ENCODE measurements at places on chromosomes 12 and 14.

- DNase-seq, result no peak
Observed at GRCh38 chr12:50677858-50678257, 86.0 kb upstream of the ATF1 start.

DNA sequence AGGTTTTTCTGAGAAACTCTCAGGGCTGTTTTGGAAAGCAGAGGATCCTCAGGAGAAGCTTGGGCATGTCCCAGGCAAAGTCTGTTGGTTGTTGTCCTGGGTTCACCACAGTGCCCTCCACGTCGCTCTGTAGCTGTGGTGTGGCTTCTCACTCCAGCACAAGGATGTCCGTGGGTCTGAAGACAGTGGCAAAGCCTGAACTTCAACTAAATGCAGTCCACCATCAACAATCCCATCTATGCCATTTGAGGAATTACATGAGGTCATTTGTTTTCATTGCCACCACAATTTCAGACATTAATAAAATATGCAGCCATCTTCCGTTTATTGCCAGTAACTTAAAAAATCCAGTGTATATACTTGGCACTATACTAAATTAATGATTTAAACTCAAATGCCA is 272.1 kb downstream of the LRIG3 start:
- no peak for DNase-seq

- DNase-seq, result no peak
Observed at GRCh38 chr12:49233842-49234526, 30.9 kb upstream of the TUBA1C start.

DNA sequence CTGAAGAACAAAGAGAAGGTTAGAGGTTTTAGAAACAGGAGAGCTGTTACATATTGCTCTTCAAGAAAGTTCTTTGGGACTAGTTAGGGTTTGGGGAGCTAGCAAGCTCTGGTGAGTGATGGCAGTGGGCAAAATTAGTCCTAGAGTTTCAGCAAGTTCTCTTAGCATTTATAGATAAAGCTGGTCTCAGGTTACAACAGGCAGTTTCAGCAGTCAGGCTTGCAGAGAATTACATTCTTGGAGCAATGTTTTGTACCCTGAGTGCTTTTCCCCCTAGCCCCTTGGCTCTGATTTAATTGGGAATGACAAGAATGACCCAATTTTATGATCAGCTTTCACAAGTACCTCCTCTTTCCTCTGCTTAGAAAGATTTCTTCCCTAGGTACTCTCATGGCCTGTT is 21.4 kb upstream of the EID3 start:
- no peak for DNase-seq

DNA sequence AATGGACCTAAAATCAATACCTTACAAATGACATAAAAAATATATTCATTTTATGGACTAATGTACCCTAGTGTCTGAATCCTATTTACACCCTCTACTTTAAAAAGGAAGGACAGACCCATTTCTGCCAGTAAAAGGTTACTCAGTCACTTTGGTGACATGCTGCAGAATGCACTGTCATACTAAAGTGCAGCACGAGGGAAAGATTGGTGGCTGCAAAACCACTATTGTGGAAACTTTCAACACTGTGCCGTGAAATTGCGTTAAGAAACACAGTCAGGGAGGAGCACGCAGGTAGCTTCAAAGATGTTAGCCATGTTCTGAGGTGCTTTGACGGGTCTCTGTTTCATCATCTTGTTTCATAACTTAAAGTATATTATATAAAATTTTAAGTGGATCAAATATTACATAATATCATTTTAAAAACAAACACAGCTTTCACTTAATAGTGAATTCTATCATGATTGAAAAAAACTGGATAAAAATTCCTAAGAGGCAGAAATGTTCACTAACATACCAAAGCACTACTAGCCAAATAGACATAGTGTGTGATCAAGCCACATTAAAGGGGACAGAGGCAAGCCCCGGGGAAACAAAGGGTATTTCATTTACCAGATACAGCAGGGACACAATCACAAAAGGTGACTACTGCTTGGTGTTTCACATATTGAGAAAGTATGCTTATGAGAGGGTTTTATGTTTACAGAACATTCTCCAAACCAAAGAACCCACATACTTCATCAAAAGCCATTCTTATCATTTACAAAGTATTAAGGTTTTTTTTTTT is 330.8 kb upstream of the SOX5 start:
- DNase-seq, result no peak

GRCh38 chr14:24147761-24148428 is 597 bp downstream of the RNF31 start:
- DNase-seq, result no peak

GRCh38 chr14:99590746-99591555 is 13.1 kb downstream of the CCDC85C start:
- no peak for DNase-seq

DNA sequence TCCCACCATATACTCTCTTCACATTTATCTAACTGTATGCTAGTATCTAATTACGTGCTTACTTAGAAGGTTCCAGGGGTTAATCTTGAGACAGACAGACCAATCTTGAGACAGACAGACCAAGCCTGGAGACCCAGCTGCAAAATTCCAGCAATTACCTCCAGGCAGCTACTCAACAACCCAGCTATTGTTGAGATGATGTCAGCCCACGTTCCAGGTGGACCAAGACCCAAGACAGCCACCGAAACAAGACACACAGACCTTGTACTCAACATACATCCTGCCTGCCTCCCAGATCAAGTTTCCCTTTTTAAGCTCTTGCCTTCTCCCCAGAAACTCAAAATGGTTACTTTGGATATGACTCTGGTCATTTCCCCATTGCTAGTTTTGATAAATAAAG is 64.9 kb upstream of the VASH1 start:
- DNase-seq, result no peak

DNA sequence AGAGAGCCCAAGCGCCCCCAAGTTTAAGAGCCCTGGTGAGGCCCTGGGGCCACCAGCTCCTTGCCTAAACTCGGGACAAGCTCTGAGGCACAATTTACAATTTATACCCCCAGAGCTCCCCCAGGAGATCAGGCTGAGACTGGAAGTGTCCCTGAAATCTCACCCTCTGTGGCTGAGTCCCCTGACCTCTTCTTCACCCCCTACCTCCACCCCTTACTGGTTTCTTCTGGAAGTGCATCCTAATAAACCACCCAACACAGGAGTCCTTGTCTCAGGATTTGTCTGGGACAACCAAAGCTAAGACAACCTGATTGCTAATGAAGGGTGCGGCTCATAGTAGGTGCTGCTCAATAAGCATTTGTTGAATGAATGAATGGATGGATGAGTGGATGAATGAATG is 206.4 kb downstream of the BCL11B start:
- no peak for DNase-seq

DNA sequence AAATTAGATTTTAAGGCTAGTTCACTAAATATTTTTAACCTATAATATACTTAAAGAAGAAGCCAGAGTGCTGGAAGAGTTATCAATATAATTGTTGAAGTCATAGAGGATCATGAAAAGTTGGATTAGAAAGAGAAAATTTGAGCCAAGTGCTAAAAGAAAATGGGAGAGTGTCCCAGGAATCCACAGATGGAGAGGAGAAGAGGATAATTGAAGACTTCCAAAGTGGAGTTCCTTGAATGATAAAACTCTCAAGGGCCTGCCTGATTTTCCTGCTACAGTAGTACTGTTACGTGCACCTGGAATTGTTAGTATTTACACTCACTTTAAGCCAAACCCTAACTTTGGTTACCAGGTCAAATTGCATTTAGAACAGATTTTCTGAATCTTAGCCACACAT is 113.2 kb downstream of the MSRB3 start:
- DNase-seq, result no peak

- no peak for DNase-seq
Observed at GRCh38 chr12:132998741-132999140, 12.6 kb downstream of the ZNF26 start.

- no peak for DNase-seq
Observed at GRCh38 chr12:823028-823698, 70.8 kb downstream of the WNK1 start.

GRCh38 chr12:72075401-72075800 is 136.8 kb downstream of the TPH2 start:
- DNase-seq, result no peak

DNA sequence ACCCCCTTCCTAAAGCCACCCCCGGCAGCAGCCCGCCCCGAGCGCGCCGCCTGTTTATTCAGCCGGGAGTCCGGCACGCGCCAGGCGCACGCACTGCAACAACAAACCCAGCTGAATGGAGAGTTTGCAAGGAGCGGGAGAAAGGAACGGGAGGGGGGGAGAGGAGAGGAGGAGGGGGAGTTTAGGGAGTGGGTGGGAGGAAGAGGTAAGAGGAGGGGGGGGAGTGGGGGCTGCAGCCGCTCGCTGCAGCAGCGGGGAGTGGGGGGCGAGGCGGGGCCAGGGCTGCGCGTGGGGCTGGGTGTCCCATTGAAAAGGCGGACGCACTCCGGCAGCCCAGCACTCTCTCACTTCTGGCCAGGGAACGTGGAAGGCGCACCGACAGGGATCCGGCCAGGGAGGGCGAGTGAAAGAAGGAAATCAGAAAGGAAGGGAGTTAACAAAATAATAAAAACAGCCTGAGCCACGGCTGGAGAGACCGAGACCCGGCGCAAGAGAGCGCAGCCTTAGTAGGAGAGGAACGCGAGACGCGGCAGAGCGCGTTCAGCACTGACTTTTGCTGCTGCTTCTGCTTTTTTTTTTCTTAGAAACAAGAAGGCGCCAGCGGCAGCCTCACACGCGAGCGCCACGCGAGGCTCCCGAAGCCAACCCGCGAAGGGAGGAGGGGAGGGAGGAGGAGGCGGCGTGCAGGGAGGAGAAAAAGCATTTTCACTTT is at the start of gene ASCL1:
TSS of gene ASCL1 (plus strand) at position 336 of the 712 bp plus-strand sequence. CDS start 571 bp downstream, outside the sequence.
- DNase-seq, result no peak

DNA sequence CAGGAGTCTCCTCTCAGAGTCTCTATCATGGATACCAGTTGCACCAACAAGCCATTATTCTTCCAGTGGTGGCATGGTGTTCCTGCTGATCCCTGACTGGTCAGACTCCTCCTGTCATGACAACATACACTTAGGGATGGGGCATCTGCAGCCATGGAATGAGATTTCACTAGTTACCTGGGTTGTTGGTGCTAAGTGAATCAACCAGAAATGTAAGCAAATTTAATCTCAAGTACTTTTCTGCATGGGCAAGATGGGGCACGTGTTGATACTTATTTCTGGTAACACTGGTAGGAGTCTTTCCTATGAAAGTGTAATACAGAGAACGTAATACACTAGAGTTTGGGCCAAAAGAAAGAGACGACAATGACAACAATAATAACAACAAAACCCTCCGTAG is 211.5 kb upstream of the FOXN3 start:
- DNase-seq, result no peak

DNA sequence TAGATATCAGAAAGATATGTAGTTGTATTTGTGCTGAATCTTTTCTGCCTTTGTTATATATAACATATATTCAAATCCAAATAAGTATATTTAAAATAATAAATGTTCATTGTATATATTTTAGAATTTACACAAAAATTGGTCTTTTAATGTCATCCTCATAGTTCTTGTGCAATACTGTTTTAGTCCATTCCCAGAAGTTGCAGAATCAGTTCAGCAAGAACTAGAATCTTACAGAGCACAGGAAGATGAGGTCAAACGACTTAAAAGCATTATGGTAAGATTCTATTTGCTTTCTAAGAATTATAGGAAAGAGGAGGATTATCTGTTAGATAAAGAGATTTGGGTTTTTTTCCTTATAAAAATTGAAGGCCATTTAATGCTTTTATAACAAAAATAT is 51.0 kb downstream of the SCFD1 start:
- no peak for DNase-seq

GRCh38 chr12:77161944-77162343 is 96.6 kb upstream of the E2F7 start:
- no peak for DNase-seq

DNA sequence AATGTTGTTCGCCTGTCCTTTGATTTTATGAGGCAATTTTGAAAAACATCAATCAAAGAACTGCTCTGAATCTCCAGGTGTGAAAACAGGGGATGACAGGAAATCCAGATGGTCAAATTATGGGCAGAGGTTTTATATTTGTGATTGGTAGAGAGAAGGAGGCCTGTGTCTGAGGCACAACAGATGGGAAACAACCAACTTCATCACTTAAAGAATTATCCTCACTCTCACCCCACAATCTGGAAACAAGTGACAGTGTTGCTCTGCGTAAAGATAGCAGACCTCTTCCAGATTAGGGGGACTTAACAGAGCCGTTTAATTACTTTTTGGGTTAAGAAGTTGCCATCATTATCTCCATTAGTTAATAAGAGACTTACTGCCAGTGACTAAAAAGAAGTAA is 64.1 kb upstream of the EGLN3 start:
- DNase-seq, result no peak

DNA sequence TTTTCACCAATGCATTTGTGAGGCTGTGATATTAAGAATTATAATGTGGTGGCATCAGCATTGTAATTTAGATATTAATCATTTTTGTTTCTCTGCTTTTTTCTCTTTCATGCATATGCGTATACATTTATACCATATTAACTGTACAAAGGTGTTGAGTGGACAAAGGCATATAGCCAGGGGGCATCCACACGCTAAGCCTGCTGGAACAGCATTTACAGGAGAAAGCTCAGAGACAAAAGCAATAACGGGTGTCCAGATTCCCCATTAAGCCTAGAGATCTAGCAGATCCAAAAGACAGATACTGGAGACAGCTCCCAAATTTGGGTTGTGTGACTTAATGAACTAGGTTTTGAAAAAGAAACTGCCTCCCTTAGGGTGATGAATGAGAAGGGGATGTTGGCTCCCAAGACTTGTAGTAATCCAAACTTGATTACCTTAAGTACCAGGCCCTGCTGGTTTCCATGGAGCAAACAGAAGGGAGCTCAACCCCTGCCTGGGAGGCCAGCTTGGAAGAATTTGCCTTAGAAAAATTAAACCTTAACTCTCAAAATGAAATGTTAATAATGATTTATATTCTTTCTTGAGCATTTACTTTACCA is 181.9 kb downstream of the SLC6A15 start:
- DNase-seq, result no peak

GRCh38 chr14:100058777-100059437 is 6.3 kb upstream of the EVL start:
- DNase-seq, result no peak

DNA sequence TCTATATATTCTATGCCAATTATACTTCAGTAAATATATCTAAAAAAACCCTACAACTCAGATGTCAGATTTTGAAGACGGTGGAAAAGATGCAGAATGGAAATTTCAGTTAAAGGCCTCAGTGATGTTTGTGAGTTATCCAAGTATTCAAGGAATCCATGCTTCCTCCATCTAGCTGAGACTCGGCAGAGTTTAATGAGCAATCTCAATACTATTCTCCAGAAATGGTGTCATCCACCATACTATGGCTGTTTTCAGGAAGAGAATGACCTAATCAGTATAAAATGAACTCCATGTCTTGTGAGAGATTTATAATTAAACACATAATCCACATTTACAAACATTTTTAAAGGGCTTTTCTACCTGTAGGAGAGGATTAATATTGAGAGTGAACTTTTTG is 66.0 kb downstream of the KLHL28 start:
- no peak for DNase-seq

- DNase-seq, result no peak
Observed at GRCh38 chr12:62629971-62630739, 163.5 kb downstream of the MON2 start.

DNA sequence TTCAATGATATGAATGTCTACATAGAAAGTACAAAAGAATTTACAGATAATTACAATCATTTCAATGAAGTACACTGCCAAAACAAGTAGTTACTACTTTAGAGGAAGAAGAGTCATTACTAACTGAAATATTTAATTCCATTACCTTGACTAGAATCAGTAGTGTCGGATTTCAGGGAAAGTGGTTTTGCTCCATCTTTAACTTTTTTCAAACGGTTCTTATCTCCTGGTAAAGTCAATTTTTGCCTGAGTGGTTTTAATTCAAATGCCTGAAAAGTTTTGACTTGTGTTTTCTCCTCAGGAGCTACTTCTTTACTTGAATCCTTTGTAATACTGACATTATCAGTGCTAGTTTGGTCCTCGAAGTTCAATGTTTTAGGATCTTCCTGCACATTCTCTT is 6.9 kb downstream of the ZFC3H1 start:
- DNase-seq, result no peak
